CD4-positive, alpha-beta T cell treated with Interleukin-2 at 100 ng/mL for 4 hours (primary cell): ENCODE measurements at places on chromosomes 6 and 20.

GRCh38 chr6:44475417-44475778 lies 87.9 kb downstream of the CDC5L start:
- no peak for DNase-seq

DNA sequence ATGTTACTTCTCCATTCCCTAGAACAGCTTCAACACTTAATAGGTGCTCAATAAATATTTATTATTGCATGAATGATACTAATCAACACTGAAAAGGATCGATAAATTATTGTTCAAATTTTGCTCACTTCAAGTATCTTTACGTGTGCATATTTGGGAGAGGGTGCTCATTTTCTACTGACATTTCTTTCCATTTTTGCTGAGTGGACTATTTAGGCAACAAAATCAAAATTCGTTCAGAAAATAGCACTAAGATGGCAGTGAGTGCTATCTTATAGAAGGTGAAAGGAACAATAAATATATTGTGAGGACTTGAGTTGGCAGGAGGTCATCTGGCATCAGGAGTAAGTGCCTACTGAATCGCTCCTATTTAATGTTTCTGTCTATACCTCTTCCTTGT lies 501.9 kb upstream of the IRAK1BP1 start:
- DNase-seq, result no peak

- peak; percentile 16 for DNase-seq
These were observed 24.2 kb downstream of the MGME1 start for GRCh38 chr20:17992847-17993513.

DNA sequence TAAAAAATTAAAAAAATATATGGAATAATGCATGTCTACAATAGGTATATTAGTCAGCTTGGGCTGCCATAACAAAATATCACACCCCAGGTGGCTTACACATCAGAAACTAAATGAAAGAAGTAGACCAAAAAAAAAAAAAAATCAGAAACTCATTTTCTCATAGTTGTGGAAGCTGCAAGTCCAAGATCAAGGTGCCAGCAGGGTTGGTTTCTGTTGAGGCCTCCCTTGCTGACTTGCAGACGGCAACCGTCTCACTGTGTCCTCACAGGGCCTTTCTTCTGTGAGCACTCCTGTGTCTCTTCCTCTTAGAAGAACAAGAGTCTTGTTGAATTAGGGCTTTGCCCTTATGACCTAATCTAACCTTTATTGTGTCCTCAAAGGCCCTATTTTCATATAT lies 11.4 kb upstream of the GDAP1L1 start:
- no peak for DNase-seq

DNA sequence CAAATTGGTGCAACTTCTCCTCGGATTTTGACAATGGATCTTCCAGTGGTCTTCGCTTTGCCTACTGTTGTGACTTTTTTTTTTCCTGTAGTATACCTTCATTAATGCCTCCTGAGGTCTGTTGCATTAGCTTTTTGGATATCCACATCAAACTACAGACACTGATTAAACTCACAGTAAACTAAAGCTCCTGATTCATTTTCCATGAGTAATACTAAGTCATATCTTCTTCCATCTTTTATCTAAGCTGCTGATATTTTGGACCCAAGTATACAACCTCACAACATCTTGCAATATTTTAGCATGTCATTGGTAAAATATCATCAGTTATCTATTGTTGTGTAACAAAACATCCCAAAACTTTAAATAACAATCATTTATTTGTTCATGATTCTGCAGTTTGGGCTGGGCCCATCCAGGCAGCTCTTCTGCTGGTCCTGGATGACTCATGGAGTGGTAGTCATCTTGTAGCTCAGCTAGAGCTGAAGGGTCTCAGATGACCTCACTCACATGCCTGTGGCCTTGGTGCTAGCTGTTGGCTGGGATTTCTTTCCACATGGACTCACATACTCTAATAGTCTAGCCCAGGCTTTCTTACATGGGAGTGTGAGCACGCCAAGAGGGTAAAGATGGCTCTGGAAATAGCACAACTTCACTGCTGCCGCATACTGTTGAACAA lies 78.3 kb upstream of the SRSF6 start:
- DNase-seq, result no peak

GRCh38 chr6:142597836-142598235 lies 296.0 kb downstream of the ADGRG6 start:
- no peak for DNase-seq

- DNase-seq, result no peak
These were observed 416 bp downstream of the RSPH4A start for GRCh38 chr6:116616737-116617053.
